Left kidney (tissue), 8 donors: ENCODE measurements at places on chromosomes 2 and 18. TPM values are rescaled to one million over a fixed set of nuclear protein-coding genes. Genes with fewer than 3 reads are reported as not detected.

DNA sequence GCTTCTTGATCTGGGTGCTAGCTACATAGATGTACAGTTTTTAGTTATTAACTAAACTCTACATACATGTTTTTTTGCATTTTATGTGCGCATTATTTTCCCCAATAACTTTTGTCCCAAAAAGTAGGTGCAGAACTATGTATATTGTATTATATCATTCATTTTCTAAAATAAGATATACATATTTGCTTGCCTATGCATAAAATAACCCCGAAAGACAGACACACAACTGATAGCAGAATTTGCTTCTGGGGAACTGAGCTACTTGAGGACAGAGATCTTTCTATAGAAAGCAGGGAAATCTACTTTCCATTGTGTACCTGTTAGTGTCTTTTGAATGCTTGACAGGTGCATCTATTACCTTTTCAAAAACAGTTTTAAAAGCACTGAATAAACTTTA, 88.9 kb upstream of the SIX3 start:
- no peak for DNase-seq

DNA sequence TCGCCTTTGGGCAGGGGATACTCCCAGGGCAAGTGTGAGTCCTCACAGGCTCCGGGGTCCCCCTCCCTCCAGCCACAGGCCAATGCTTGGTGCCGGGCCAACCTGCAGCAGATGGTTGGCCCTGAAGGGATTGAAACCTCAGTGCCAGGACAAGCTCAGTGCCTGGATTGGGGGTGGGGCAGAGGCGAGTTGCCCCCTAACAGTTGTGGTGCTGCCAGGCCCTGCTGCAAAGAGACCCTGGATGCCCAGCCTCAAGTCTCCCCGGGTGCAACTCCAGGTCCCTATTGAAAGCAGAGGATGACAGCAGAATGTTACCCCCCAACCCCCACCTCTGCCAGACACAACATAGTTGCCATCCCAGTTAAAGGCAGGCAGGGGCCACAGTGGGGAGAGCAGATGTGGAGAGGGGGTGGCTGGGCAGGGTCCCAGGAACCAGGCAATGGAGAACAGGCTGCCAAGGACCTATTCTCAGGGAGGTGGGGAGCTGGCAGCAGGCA, 9.5 kb upstream of the RNF103 start:
- no peak for DNase-seq

DNA sequence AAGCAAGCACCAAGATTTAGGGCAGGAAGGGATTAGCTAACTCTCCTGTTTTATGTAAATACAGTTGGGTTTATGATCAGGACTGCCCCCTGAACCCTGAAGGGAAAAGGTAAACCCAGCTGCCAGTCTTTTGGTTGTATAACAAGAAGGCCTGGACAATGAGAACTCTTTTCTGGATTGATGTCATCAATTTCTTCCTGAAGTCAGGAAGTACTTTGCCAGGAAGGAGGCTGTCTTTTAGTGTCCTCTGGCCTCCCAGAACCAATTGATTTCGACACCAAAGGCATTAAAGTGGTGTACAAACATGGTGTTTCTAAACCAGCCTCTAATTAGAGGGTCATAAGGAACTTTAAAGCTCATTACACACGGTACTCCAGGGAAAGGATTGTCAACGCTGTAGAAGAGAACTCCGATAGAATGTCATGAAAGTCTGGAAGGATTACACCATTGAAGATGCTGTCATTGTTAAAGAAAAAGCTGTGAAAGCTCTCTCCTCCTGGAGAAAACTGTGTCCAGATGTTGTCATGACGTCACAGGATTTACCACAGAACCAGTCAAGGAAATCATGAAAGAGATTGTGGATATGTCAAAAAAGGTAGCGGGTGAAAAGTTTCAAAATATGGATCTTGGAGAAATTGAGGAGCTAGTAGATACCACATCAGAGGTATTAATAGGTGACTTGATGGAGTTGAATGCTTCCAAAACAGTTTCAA, 78.8 kb downstream of the ANKRD12 start:
- DNase-seq = no peak

BCL2 gene
- polyA plus RNA-seq = 25.2 TPM
